ENCODE measurements at places on chromosomes 2 and 18.

DNA sequence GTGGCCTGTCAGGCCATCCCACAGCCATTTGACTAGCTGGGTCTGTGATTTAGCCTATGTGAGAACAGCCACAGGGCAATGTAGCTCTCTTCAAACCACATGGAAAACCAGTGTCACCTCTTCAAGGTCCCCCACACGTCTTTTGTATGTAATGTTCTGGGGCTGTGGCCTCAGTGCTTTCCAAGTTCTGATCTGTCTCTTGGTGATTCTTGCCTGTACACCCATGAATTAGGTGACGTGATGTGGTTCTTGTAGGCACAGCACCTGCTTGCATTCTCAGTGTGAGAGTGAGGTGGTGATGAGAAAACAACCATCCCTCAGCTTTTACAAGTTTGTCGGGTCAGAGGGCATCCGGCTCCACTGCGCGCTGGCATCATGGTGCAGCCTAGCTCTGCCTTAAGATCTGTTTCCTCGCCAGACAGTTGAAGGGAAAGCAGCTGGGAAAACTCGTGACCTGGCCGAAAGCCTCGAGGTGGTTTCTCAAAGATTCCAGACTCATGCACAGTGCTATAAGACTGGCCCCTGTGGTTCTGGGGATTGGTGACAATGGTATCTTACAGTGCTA, 125.8 kb downstream of the TANC1 start:
- no peak for DNase-seq

DNA sequence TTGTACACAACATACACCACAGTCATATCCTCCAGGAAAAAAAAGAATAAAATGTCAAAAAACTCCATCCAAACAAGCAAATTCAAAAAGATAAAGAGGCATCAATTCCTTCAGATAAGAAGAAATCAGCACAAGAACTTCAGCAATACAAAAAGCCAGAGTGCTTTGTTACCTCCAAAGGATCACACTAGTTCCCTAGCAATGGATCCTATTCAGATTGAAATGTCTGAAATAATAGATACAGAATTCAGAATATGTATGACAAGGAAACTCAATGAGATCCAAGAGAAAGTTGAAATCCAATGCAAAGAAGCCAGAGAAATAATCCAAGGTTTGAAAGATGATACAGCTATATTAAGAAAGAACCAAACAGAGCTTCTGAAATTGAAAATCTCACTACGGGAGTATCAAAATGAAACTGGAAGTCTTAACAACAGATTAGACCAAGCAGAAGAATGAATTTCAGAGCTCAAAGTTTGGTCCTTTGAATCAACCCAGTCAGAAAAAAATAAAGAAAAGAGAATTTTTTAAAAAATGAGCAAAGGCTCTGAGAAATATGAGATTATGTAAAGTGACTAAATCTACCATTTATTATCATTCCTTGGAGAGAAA, 80.6 kb downstream of the TRABD2A start:
- no peak for DNase-seq

DNA sequence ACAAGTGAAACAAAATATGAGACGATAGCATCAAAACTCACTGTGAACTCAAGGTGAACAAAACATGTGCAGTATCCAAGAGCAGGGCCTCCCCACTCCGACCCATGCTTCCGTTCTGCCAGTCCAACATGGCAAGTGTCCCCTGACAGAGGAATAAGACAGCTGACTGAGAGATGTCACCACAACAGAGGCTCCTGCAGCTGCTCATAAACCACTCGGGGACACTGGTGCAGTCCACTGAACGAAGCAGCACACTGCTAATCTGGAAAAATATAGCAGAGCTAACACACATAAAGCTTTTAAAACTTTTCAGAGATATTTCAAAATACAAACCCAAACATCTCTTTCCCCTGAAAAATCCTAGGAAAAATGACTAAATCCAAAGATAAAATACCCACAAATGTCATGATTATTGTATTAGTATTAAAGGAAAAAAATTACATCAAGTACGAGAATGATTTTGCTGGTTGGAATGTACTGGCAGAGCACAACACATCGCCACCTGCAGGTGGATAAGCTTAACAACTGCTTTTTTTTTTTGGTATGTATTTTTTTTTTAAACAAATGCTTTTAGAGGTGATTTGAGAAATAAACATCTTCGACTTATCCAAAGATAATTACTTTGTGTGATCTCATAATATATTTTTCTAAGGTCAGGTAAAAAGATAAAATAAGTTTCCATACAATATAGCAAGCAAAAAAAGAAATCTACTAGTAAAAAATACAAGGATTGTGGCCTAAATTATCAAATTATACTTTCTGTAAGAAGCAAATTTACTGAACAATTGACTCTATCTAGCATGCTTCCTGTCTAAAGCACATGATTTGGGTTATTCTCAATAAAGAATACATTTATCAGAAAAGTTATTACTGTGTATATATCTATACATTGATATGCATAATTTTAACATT, 18.6 kb downstream of the THADA start:
- DNase-seq: no peak

DNA sequence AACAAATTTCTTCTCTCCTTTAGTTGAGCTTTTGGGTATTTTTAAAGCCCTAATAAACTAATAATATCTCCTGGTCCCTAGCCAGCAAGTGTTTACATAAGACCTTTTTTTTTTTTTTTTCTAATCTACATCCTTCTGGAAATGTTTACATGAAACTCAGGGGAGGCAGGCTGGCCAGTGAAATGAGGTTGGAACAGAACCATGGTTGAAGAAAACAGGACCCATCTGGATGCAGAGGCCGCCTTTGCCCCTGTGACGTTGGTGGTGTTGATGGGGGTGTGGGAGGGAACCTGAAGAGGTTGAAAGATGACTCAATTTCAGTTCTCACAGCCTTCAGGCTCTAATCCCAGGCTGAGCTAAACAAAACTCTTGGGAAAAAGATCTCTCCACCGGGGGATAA, 118.5 kb downstream of the NRP2 start:
- no peak for DNase-seq

DNA sequence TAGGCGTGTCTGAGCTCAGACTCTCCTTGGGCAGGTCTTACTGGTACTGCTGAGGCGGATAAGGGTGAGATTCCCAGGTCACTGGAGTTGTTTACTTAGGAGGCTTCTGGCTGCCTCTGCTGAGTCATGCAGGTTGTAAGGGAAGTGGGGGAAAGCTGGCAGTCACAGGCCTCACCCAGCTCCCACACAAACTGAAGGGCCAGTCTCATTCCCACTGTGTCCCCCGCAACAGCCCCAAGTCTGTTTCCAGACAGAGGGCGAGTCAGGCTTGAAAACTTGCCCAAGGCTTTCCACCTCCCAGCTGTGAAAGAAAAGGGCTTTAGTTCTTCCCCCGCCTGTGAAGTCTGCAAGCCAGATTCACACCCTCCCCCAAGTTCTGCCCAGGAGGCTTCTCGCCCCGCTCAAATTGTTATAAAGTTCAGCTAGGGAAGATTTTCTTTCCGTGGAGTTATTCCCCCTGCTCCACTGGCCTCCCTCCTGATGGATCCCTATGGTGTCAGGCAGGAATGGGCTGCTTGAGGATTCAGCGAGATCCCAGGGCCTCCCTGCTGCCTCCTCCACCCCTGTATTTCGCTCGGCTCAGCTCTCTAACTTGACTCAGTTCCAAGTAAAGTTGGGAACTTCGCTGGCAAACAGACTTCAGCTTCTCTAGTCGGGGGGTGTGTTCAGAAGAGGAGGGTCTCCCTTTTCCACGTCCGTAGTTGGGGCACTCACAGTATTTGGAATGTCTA, 248.6 kb downstream of the NR4A2 start:
- no peak for DNase-seq

- DNase-seq: no peak
These were observed 47.2 kb downstream of the DCC start for GRCh38 chr18:52387175-52387574.

GRCh38 chr2:41498781-41499180, 549.0 kb upstream of the PKDCC start:
- DNase-seq: no peak

DNA sequence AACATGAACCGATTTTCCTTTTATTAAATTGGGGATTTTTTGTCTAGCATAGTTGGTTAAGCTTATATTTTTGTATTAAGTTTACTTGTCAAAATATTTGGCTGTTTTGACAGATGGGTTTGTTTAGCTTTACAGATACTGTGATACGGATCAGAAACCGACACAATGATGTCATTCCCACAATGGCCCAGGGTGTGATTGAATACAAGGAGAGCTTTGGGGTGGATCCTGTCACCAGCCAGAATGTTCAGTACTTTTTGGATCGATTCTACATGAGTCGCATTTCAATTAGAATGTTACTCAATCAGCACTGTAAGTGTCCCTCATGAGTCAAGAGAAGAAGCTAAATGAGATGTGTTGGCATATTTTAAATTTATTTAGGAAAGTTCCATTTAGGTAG, 8.5 kb downstream of the PDK1 start:
- DNase-seq: no peak

DNA sequence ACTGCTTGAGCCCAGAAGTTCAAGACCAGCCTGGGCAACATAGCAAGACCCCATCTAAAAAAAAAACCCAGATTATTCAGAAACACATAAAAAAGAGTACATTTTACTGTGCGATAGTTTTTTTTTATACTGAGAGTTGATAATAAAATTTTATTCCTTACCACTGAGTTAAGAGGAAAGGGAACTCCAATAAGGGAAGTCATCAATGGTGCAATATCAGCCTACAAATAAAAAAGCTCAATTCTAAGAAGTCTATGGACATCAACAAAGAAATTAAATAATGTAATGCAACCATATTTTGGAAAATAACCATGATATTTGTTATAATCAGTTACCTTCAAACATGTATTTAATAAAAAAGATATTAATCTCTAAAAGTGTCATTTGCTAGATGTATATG, 46.6 kb downstream of the PIGN start:
- no peak for DNase-seq

DNA sequence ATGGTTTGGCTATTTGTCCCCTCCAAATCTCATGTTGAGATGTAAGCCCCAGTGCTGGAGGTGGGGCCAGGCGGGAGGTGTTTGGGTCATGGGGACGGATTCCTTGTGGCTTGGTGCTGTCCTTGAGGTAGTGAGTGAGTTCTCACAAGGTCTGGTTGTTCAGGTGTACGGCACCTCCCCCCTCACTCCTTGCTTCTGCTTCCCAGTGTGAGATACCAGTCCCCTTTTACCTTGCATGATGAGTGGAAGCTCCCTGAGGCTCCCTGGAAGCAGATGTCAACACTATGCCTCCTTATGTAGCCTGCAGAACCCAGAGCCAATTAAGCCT, 232.6 kb downstream of the LDLRAD4 start:
- DNase-seq: no peak
